ENCODE measurements at places on chromosomes 6 and 20. TPM values are rescaled to one million over a fixed set of nuclear protein-coding genes. Genes with fewer than 3 reads are reported as not detected.

Gene GRM4
- polyA plus RNA-seq: 0.01 TPM

Gene ELMO2
- polyA plus RNA-seq: 31.2 TPM

Gene FAM209A
- polyA plus RNA-seq: 0.15 TPM

Gene TOMM34
- 19.5 TPM for polyA plus RNA-seq

Gene MACROD2
- polyA plus RNA-seq: 3.0 TPM

Gene GUCA1A
- 0.16 TPM for polyA plus RNA-seq

Gene PAX1
- not detected for polyA plus RNA-seq

Gene TNFRSF6B
- 35.6 TPM for polyA plus RNA-seq

Gene C6orf132
- polyA plus RNA-seq: 4.4 TPM

Gene IPCEF1
- polyA plus RNA-seq: 1.1 TPM

Gene GSTA3
- not detected for polyA plus RNA-seq

Gene ELOVL4
- 3.2 TPM for polyA plus RNA-seq

Gene THEMIS
- 0.15 TPM for polyA plus RNA-seq

Gene EDN3
- 0.24 TPM for polyA plus RNA-seq

Gene SPATA25
- 3.8 TPM for polyA plus RNA-seq

Gene REM1
- 4.8 TPM for polyA plus RNA-seq

Gene SGK2
- 1.9 TPM for polyA plus RNA-seq

Gene LY6G6D
- 1.7 TPM for polyA plus RNA-seq

Gene FGD2
- 10.5 TPM for polyA plus RNA-seq

Gene PBX2
- 62.2 TPM for polyA plus RNA-seq

Gene SLX4IP
- 1.4 TPM for polyA plus RNA-seq

Gene ABHD16B
- polyA plus RNA-seq: 0.68 TPM

Gene LY6G5C
- 4.0 TPM for polyA plus RNA-seq

Gene GPX5
- polyA plus RNA-seq: not detected

Gene BPIFB4
- 0.06 TPM for polyA plus RNA-seq

Gene FAM83C
- polyA plus RNA-seq: 0.18 TPM

Gene CD83
- 1.8 TPM for polyA plus RNA-seq

Gene TGM3
- not detected for polyA plus RNA-seq

Gene HDAC2
- polyA plus RNA-seq: 77.9 TPM

Gene ADGRG6
- 6.6 TPM for polyA plus RNA-seq

Gene LRRC73
- polyA plus RNA-seq: 0.24 TPM

Gene MTFR2
- polyA plus RNA-seq: 0.43 TPM

Gene SMOC2
- 176 TPM for polyA plus RNA-seq

Gene PKIB
- 0.60 TPM for polyA plus RNA-seq

Gene SRC
- polyA plus RNA-seq: 53.2 TPM

Gene ESR1
- polyA plus RNA-seq: 1.8 TPM

Gene OPRM1
- polyA plus RNA-seq: 0.09 TPM

Gene MCM9
- polyA plus RNA-seq: 7.5 TPM

Gene WFDC10B
- polyA plus RNA-seq: 6.9 TPM

Gene RBPJL
- not detected for polyA plus RNA-seq

Gene KHDC1L
- polyA plus RNA-seq: not detected

Gene TAF8
- polyA plus RNA-seq: 13.4 TPM

Gene ZSCAN23
- polyA plus RNA-seq: 3.5 TPM

Gene CCDC170
- polyA plus RNA-seq: 0.33 TPM

Gene ROS1
- not detected for polyA plus RNA-seq

Gene SCUBE3
- polyA plus RNA-seq: 8.4 TPM

Gene LY6G6F
- polyA plus RNA-seq: not detected

Measured in urinary bladder (tissue), 4 donors.